ENCODE measurements at places on chromosomes 7 and 10.

DNA sequence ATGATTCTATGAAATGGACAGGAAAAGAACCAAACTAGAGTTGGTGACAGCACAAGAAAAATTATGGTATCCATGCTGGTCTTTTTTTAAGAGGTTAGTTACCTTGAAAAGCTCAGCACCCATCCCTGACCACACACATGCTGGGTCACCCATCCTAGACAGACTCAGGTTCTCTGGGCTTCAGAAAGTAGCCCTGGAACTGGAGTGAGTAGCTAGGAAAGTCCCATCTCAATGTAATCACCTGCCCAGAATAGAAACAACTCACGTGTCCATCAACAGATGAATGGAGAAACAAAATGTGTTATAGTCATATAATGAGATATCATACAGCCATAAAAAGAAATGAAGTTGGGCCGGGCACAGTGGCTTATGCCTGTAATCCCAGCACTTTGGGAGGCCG lies 37.0 kb downstream of the GSDME start:
- no peak for ATAC-seq

DNA sequence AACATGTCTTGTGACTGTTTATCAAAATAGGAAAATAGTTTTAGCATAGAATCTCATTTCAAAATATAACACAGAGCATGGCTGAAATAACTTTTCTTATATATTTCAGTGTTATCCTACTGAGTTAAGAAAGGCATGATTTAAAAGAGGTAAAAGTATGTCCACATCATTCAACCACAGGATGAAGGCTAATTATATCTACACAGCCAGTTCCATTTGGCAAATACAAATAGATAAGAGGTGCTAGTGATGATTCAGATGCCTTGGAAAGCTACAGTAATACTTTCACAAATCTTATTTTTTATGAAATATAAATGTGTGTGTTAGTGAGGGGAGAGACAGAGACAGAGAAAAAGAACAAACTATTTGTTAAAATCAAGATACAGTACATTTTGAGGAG lies 42.9 kb upstream of the PCDH15 start:
- ATAC-seq = no peak

- no peak for ATAC-seq
These were observed 1.4 kb downstream of the EPHB4 start for GRCh38 chr7:100825751-100826513.

GRCh38 chr7:113890331-113891030 lies 28.3 kb downstream of the PPP1R3A start:
- ATAC-seq = no peak

DNA sequence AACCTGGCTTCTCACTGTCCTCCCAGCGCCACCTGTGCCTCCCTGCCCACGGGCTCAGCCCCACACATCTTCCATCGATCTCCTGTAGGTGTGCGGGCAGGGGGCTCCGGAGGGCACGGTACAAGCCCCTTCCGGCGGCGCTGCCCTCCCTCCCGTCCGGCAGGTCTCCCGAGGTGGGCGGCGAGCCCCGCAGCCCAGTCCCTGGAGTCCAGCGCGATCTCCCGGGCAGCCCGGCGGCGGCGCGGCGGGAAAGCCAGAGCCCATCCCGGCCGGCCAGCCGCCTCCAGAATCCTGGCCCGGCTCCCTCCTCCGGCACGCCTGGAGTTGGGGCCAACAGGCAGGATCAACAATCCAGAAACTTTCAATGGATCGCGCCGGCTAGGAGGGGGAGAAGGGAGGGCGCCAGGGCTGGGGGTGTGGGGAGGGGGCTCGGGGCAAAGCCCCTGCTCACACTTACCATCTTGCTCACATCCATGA lies 100.1 kb downstream of the HIP1 start:
- ATAC-seq = peak; percentile 19

GRCh38 chr10:73931767-73932619 lies 21.1 kb downstream of the PLAU start:
- ATAC-seq = peak; percentile 97

DNA sequence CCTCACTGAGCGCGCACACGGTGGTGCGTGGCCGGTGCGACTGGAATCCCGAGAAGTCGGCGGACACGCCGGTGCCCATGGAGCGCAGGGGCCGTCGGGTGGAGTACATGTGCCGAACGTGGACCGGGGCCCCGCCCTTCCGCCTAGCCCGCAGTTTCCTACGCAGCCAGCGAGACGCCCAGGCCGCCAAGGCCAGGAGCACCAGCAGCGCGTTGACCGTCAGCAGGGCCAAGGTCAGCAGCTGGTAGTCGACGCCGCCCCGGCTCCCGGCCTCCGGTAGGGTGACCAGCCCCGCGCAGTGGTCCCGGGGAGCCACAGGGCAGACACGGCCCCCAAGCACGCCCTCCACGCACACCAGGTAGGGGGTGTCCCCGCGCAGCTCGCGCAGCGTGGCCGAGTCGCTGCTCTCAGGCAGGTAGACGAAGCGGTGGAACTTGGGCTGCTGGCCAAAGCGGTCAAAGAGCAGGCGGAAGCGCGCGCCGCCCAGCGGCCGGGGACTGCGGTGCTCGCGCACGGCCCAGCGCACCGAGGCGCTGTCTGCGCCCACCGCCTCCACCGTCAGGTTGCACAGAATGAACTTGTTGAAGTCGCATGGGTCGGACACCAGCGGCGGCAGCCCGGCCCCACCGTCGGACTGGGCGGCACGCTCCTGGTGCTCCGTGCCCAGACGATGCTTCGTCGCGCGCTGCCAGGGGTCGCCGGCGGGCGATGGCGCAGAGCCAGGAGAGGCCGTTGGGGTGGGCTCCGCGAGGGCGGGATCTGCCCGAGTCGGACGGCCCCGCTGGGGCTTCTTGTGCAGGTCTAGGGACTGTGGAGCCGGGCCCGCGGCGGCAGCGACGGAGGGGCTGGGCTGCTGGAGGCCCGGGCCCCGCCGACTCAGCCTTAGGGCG lies 2.2 kb downstream of the TRIL start:
- no peak for ATAC-seq

DNA sequence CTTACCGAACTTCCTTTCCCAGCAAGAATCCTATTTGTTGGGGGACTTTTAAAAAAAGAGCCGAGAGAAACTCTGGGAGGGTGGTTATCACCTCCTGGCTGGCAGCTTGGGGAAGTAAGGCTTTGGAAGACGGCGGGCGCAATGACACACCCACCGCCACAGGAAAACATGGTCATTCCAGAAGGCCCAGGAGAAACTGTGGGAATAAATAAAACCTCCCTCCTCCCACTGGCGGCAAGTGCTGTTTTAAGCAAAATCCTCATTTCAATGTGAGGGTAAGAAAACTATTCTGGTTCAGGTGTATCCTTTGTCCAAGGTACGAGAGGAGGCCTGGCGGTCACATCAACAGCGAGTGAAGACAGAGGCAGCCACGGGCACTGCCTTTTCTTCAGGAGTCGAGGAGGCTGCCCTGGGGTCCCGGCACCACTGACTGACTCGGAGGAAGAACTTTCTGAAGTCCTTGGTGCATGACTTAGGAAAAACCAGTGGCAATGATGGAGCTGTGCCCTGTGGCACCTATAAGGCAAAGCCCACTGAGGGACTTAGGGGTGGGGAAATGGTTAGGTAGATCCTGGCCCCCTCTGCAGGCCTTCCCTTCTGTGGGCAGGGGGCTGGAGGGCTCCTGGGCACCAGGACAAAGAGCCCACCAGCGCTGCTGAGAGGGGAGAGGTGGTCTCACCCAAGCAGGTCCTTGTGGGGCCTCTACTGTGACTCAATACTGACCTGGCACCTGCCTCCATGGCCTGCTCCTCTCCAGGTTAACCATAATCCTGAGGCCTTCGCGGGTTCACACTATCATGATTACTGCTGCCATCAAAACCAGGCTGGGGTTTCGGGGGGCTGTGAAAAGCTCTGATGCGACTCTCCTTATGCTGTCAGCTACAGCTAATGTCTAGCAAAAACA lies 21.4 kb downstream of the DNAJB12 start:
- ATAC-seq = peak; percentile 3

- ATAC-seq = no peak
These were observed 62.1 kb upstream of the STEAP1B start for GRCh38 chr7:22561895-22562593.

DNA sequence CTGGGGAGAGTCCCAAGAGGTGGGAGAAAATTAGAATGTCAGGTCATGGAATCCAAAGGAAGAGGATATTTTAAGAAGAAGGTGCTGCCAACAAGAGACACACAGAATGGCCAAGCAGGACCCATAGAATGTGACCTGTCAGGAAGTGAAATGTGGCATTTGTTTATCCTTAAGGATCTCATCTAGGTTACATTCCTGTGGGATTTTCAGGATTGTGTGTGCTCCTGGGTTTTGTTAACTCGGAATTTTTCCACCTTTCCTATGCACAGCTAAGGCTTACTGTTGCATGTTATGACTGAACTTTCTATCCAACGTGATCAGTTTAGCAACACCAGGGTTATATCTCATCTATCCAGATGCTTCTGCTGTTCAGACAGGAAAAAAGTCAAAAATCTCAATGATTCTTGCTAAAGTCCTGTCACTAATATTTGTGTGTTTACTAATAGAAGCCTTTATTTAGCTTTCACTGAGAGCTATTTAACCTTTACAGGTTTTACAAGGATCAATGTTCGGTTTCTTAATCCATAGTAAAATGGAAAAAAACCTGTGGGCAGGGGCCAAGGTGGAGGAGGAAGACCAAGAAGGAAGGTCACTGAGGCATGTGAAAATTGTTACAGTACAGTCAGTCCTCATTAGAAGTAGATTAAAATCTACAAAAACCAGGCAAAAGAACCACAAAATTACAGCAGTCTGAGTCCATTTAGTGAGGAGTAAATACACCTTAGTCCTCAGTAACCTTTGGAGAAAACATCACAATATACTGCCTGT lies 437.8 kb upstream of the NPVF start:
- ATAC-seq = no peak

DNA sequence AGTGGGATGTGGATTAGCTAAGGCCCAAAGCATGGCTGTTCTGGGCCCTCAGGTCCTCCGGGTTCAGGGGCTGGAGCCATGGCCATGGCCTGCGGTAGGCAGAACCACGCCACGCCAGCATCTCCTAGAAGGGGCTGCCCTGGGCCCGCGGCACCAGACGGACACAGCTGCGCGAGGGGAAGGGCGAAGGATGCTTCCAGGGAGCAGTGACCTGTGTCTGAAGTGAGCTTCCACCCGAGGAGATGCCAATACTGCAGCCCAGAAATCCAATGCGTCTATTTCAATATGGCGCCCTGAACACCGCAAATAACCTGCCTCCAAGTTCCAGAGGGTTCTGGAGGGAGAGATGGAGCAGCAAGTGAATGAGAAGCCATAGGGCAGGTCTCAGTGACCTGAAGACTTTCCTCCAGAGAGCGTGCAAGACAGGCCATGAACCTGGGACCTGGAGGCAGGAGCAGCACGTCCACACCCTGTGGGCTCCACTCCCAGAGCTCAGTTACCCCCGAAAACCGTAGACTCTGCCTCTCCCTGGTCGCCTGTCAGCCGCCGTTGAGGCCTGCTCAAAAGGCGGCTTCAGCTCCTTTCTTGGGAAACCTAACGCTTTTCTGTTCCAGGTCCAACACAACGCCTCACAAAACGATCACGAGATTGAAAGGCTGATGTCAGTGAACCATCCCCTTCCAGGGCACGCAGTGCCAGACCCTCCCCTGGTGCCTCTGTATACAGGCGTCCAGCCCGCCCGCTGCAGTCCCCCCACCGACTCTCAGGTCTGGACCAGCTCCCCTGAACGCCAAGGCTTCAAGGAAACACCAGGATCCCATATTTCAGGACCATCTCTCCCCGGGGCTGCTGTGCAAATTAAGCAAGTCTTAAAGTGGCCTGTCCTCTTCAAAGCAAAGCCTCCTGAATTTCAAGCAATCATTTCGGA lies 37.4 kb downstream of the AMZ1 start:
- no peak for ATAC-seq

DNA sequence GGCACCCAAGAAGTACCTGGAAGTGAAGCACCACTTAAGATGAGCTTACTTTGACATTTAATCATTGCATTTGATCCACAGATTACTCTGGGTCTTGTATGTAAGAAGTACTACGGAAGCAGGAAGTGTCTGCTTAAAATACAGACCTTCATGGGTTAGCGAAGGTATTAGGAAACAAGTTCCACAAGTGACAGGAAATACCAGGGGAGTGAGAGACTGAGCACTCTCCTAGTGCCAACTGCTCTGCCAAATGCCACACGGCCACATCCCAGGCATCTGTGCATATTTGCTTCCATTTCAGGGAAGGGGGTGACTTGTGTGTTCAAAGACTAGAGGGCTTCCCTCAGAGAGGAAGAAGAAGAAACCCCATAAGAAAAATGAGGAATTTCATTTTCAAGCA lies 57.2 kb upstream of the ANK3 start:
- no peak for ATAC-seq

DNA sequence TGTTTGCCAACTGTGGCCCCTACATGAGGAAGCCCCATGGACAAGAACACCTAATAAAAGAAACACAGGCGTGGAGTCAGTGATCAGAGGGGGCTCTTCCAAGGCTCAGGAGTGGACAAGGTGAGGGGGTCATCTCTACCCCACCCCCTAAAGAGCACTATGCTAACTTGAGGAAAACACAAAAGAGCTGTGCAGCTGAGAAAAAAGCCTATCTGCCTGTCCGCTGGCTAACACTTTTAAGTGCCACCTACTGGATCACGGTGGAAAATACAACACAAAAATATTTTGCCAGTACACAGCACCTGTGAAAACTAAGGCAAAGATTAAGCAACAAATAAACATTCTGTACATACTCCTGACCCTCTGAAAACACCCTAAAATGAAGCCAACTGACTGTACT lies 53.1 kb upstream of the COBL start:
- ATAC-seq = no peak

DNA sequence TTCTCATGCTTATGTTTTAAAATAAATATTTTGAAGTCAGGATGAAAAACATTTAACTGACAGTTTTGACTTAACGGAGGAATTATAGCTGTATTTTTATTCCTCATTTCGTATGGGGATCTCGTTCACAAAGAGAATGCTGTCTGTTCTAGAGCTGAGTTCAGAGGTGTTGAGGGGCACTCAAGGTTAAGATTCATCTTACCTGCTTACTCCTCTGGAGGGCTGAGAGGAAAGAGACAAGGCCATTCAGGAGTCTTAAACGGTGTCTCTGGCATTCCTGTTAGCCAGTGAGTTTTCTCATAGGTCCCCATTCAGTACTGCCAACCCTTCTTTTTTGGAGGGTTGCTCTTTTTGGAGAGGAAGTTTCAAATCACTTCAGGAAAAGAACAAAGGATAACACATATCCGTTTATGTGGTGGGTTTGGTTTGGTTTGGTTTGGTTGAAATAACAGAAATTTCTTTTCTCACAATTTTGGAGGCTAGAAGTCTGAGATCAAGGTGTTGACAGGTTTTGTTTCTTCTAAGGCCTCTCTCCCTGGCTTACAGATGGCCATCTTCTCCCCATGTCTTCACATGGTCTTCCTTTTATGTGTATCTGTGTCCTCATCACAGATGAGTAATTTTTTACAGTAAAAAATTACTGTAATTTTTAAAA lies 23.1 kb downstream of the CALHM2 start:
- ATAC-seq = peak; percentile 63

Measured in activated T-helper 17 cell treated with anti-CD3 and anti-CD28 coated beads, Interleukin-2, amount 50 U/mL, for 72 hours (primary cell).